ENCODE measurements at places on chromosomes 1 and 21.

GRCh38 chr1:226691247-226691646, 47.8 kb downstream of the ITPKB start:
- no peak for DNase-seq

- DNase-seq, result peak; percentile 60
Measured at GRCh38 chr1:201261771-201262547, 21.3 kb upstream of the PKP1 start.

- no peak for DNase-seq
Measured at GRCh38 chr1:223041481-223041880, 101.6 kb downstream of the TLR5 start.

GRCh38 chr1:227753999-227754711, 18.9 kb downstream of the SNAP47 start:
- no peak for DNase-seq

GRCh38 chr1:219227360-219228057, 53.8 kb downstream of the LYPLAL1 start:
- no peak for DNase-seq

DNA sequence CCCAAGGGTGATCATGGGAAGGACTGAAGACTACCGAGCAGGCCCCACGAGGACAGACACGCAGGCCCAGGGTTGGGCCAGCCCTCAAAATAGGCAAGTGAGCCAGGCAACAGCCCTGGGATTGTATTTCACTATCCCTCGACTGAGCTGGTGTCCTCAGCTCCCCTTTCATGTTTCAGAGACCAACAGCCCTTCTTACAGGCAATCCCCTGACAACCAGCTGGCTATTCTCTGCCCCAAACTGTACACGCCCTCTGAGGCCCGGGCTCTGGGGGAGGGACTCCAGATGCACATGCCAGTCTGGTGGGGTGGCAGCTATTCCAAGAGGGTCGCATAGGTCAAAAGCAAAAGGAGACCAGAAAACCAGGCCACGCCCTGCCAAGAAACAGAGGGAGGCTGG, 243.0 kb downstream of the TOMM20 start:
- no peak for DNase-seq

GRCh38 chr1:24636661-24637357, 6.3 kb upstream of the SRRM1 start:
- no peak for DNase-seq

GRCh38 chr1:6495540-6496364, 4.3 kb upstream of the PLEKHG5 start:
- DNase-seq, result no peak

- DNase-seq, result no peak
Measured at GRCh38 chr1:168421399-168422004, 122.3 kb downstream of the XCL2 start.

DNA sequence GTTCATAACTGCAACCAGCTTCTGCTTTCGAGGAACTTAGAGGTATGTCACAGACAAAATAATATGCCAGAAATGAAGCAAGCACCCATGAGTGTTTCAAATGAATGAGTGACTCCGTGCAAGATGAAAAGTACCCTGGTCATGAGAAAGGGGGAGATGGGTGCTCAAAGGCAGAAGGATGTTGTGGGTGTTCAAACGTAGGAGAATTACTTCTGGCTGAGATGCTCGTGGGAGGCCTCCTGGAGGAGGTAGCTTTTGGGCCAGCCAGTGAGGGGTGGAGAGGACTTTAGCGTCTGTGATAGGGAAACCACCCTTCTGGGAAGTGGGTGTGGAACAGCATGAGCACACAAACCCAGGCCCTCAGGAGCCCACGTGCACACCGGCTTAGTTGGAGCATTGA, 113.8 kb downstream of the SYF2 start:
- DNase-seq, result no peak

- no peak for DNase-seq
Measured at GRCh38 chr1:167669209-167670124, 39.4 kb downstream of the RCSD1 start.

DNA sequence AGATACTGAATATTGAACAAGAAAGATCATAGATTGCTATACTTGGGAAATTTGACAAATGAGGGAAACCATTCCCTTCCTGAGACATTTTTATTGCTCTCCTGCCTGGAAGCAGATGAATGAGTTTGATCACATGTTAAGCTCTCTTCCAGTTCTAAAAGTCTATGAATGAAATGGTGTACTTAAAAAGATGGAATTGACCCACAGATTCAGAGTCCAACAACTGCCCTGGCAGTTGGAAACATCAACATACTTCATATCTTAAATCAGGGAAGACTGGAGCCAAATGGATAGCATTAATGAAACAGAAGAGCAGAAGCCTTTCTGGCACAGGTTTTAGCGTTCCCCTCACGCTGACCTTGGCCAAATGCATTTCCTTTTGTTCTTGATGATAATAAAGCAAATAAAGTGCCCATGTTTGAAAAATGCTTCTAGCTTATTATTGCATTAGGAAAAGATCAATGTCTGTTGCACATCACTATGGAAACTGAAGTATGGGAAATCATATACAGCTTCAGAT, 142.6 kb downstream of the ESRRG start:
- no peak for DNase-seq

GRCh38 chr1:12088607-12089006, 25.5 kb downstream of the TNFRSF8 start:
- no peak for DNase-seq

DNA sequence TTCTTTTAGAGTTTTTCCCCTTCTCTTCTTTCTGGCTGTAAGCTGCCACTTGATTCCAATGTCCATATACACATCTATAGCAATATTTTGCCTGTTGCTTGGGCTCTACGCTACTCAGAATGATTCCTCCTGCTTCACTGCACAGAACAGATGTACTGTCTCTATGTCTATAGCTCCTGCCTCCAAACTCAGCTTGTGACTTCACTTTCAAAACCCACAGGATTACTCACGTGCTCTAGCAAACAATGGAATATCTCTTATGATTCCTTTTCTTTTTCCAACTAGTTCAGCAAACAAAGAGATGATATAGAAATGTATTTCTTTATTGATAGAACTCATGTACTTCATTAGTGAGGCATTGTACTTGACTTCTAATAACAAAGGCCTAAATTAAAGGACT, 80.5 kb upstream of the SOX13 start:
- peak; percentile 22 for DNase-seq

DNA sequence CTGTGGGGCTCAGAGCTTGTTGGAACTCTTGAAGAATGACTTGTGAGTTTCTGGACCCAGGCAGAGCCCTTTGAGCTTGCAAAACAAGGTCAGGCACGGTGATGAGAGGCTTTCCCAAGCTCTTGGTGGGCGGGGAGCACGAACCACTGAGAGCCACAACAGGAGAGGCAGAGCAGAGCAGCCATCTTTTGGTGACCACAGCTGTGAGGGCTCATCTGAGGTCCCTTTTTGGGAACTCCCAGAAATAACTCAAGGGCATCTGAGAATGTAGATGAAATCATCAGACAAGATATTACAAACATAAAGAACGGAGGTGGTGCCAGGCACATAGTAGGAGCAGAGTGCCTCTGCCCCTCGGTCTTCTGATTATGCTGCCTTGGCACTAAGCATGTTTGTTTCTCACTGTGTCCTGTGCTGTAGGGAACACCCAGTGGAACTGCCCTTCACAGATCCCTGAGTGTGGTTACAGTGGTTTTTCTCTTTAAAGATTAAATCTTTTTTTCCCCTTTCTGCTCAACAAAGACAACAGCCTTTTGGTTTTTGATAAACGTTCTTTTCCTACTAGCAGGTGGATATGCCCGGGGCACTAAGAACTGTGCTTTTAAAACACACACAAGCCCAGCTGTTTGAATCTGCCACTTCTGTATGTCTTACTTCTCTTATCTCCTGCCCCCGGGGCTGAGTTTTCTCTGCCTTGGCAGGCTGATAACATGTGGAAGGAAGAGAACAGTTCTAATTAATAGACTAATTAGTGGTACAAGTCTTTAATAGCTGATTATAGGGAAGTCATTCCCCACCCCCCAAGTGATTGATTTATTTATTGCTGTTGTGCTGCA, 37.7 kb downstream of the CD34 start:
- no peak for DNase-seq

DNA sequence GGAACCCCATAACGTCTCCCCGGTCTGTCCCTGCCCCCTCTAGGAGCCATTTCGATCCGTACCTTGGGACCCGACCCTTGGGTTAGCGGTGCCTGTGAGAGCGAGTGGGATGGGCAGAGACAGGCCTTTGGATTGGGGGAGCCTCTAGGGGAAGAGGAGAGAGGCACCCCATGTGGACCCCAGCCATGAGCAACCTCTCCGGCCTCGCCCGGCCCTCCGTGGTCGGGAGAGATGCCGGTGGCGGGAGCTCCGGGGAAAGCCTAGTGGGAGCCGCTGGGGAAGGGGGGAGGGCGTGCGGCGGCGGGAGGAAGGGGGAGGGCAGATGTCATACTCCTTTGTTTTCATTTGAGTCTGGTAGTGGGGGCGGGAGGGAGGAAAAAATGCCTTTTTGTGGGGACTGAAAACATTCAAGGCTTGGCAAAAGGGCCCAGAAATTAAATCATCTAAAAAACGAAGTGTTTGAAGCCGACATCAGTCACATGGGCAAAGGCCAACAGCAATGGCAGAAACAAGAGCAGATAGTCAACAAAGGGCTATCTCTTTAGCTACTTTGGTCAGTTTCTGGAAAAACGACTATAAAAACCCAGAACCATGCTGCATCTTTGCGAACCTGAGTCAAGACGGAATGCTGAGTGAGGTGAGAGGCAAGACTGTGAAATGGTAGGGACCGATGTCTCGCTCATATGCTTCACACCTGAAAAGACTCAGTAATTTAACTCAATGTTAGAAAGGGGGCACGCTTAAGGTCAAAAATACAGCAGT, 758 bp downstream of the PTBP2 start:
- peak; percentile 65 for DNase-seq

GRCh38 chr1:224747578-224747977, 131.5 kb downstream of the CNIH3 start:
- peak; percentile 60 for DNase-seq

- peak; percentile 4 for DNase-seq
Measured at GRCh38 chr1:74586253-74586897, 74.0 kb upstream of the LRRC53 start.

- DNase-seq, result peak; percentile 65
Measured at GRCh38 chr1:43309405-43310025, 8.7 kb downstream of the TIE1 start.

GRCh38 chr1:225835856-225836255, 25.9 kb downstream of the EPHX1 start:
- DNase-seq, result no peak

DNA sequence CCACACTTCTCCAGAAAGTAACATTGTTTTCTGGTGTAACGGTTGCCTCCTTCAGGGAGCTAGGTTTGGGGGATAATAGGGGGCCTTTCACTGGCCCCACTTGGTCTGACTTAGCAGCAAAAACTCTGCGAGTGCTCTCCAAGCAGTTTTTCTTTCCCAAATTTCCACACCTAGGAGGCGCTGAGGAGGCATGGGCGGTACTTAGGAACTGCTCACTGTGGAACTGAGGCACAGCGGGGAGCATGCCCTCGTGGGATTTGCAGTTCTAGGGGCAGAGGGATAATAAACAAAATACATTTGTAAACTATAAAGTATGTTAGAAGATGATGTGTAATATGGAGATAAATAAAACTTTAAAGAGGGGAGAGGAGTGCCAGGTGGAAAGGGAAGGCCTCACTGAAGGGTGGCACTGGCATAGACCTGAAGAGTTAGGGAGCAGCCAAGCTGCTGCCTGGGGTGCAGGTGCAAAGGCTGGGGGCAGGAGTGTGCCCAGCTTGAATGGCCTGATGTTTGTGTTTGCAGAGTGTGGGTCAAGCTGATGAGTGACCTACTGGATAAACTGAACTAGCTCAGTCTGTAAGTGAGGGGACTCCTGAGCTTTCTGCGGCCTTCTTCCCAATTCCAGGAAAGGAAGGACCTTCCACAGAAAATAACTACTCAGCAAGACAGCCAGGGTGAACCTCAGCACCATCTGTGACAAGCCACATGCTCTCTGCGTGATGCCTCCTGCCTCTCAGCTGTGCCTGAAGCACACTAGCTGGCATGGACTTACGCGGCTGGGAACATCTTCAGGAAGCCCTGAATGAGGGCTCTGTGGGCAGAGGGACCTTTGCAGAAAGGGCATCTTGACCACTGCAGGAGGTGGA, 1.9 kb downstream of the EPHX1 start:
- peak; percentile 20 for DNase-seq

GRCh38 chr1:15075175-15075574, 78.4 kb upstream of the TMEM51 start:
- no peak for DNase-seq

- no peak for DNase-seq
Measured at GRCh38 chr1:229594227-229595008, 31.5 kb downstream of the TAF5L start.

DNA sequence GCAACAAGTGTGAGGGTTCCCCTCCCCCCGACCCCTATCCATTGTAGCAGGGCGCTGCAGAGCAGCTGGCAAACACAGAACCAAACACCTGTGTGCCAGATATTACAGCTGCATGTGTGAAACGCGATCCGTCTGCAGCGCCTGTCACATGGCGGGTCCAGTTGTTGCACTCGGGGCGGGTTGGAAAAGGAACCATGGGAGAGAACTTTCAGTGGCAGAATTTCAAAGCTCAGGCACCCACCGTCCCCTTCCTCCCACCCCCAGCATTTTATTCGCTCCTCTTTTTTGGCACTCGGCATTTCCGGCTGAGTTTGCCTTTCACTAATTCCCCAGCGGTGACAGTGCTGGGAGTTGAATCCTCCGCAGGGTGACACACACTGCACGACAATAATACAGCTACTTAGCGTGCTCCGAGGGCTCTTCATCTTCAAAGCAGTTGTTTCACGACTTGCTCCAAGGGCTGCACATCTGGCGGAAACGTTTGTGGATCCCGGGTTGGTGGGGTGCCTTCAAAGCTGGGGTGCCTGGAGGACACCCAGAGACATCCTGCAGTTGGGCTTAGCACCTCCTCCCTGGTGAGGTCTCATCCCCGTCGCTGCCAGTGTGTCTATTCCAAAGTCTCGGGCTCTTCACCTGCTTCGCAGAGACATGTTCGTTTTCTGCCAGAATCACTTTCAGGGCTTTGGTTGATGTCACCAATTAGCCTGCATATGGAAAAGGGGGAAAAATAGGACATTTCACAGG, 180.7 kb downstream of the ZBTB18 start:
- DNase-seq, result peak; percentile 60

DNA sequence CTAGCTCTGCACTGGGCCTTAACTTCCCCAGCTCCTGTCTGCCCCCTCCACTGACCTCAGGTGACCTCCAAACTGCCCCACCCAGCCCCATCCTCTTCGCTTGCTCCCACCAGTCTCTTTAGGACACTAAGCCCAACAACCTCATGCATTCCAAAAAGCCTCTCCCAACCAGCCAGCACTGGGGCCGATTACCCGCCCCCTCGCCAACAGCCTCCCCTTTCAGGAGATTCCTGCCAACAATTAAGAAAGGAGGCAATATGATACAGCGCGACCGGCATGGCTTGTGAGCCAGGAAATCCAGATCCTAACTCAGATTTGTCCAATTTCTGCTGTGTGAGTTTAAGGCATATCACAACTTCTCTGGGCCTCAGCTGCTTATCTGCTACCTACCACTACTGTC, 14.7 kb downstream of the KANK4 start:
- no peak for DNase-seq

DNA sequence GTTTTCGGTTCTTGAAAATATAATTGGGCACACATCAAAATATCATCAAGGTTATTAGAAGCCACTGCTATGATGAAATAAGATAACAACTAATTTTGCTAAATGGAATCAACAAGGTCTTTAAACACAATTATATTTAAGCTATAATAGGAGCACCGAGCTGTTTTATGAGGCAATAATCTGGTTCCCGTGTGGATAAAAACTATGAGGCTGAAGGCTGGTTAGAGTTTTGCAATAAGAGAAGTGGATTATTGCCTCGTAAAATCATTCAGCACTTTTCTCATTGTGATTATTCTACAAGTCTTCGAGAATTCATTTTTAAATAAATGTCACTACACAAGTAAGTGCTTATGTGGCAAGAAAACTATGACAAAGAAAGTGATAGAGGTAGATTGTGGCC, 975.7 kb upstream of the ADGRL2 start:
- no peak for DNase-seq

- no peak for DNase-seq
Measured at GRCh38 chr21:41470054-41470453, 37.9 kb downstream of the TMPRSS2 start.

Data from ELR (cell line).